NCI-H187 (cell line): ENCODE measurements at places on chromosomes 5 and 9.

DNA sequence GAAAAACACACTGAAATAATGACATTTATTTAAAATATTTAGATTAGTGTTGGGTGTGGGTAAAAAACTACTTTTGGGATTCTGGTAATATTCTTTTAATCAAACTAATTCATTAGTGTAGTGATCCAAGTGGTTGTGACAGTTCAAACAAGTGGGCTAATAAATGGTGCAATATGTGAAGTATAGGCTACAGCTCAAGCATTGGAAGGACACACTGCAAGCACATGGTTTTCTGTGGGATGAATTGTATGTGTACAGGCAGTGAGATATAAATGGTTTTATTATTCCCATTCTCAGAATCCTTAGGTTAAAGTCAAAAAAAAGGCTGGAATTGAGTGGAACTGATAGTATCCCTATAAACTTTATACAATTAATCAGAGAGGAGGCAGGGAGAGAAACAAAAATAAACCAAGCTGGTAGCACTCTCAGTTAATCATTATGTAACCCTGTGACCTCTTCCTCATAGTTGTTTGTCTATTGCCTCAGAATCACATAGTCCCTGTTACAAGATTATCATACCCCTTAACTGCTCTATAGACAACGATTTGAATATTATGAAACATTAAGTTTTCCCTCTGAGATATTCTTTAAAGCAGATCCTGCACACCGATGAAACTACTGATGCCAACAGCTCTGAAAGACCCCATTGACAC, 1755.4 kb upstream of the ACO1 start:
- DNase-seq, result no peak

DNA sequence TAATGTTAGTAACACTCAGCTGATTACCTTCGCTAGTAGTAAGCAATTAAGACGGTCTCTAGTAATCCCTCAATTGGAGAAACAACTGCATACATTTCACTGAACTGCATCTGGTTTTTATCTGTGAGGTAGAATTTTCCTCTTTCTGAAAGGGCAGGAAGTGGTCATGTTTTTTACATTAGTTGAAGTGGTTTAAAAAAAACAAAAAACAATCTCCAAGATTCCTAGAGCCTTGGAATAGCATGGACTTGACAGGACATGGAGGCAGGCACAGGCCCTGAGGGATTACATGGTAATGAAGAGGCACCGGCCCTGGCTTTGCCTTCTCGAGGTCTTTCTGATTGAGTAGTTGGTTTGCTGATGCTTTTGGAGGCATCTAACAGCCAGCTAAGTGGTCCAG, 25.8 kb downstream of the THBS4 start:
- no peak for DNase-seq

DNA sequence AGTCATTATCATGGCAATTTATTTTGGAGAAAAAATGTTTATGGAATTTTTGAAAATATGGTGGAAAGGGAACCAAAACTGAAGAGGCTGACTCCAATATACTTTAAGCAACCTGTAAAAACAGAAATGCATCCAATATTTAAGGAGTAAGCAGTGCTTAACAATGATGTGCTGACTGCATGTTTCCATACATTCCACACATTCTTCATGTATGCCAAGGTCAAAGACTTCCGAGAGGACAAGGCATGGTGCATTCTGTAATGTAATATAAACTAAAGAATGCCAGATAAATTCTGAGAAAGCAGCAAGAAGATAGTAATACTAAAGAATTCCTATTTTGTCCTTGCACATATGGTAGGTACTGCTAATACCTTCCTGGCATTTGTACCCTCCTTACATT, 2015.9 kb upstream of the CDH9 start:
- no peak for DNase-seq

- no peak for DNase-seq
These were observed 562.4 kb upstream of the CLINT1 start for GRCh38 chr5:158421319-158421718.

GRCh38 chr9:33988219-33988890, 60.3 kb downstream of the UBAP2 start:
- no peak for DNase-seq

DNA sequence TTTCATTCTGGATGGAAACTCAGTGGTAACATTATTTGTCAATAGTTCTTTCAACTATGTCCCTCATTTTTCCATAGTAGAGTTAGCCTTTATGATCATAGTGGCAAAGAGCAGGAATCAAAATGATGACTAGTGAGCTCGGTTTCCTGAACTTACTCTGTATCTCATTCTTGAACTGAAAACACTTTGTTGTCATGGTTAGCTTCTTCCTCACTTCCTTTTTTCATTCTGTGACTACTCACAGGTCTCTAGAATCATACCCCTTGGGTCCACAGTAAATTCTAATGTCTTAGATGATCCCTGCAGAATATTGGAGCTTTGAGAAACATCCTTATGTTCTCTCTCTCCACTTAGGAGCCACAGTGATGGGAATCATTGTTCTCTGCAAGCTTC, 29.4 kb upstream of the RECK start:
- DNase-seq, result no peak

DNA sequence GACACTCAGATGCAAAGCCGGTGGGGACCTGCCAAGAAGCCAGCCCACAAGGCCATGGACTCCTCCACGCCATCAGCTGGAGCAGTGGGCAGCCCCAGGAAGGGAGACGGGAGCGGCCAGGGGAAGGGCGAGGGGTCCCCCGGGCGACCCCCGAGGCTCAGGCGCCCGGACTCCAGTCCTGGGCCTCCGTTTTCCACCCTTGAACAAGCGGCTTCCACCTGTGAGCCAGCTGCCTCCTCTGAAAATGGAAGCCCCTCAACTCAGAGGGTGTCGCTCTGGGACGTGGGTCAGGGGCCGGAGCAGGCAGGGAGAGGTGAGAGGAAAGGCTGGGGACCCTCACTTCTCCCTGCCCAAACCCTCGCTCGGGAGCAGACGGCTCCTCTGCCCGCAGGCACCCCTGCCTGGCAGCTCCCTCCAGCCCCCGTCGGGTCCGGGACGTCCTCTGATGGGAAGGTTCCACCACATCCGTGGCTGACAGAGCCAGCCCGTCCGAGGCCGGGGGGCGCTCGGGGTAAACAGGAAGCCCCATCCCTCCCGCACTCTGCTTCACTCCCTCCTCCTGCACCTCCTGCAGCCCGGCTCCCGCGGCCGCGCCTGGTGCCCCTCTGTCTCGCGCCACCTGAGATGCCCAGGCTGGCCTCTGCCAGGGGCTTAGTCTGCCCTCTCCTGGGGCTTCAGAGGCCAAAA, 3.7 kb upstream of the EGFL7 start:
- DNase-seq, result no peak

GRCh38 chr9:91028166-91028827, 226.7 kb downstream of the SYK start:
- no peak for DNase-seq

- DNase-seq, result no peak
These were observed 93.7 kb downstream of the AK8 start for GRCh38 chr9:132784286-132784830.

DNA sequence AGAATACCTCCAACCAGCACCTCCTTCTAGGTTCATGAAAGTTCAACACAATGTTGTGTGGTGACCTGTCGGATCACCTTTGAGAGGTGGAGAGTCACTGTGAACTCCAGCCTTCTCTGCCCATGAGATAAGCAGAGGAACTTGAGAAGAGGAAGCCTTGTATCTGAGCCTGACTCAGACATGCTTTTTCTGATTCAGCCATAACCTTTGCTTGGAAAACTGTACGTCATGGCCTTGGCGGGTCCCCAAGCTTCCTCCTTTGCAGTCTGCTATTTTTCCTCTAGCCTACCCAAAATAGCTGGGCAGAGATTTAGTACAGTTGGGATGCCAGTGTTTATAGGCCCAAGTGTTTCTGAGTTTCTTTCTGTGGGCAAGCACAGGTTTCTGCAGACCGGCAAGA, 274.7 kb downstream of the CETN3 start:
- DNase-seq, result no peak

- DNase-seq, result no peak
These were observed 142.9 kb downstream of the LPAR1 start for GRCh38 chr9:110895147-110895905.

- DNase-seq, result no peak
These were observed 4.5 kb upstream of the POU4F3 start for GRCh38 chr5:146334074-146334533.

DNA sequence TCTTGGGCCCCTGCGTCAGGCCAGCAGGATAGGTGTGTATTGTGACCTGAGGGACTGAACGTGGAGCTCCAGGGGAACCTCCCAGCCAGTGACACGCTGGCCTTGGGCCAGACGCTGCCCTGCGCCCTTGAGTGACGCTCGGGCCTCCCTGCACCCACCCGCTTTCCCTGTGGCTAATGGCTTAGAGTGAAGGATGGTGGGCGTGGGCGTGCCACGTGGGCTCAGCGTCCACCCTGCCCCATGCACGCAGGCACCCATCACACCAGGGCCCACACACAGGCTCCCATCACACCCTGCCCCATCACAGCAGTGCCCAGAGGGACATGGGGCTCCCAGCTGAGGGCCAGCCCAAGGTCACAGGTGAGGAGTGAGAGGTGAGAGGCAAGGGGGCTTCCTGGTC, 5.1 kb upstream of the FUT7 start:
- DNase-seq, result no peak

- DNase-seq, result no peak
These were observed 179.2 kb downstream of the HSD17B3 start for GRCh38 chr9:96122751-96123150.

- DNase-seq, result no peak
These were observed 12.1 kb upstream of the TLE4 start for GRCh38 chr9:79559495-79560181.

DNA sequence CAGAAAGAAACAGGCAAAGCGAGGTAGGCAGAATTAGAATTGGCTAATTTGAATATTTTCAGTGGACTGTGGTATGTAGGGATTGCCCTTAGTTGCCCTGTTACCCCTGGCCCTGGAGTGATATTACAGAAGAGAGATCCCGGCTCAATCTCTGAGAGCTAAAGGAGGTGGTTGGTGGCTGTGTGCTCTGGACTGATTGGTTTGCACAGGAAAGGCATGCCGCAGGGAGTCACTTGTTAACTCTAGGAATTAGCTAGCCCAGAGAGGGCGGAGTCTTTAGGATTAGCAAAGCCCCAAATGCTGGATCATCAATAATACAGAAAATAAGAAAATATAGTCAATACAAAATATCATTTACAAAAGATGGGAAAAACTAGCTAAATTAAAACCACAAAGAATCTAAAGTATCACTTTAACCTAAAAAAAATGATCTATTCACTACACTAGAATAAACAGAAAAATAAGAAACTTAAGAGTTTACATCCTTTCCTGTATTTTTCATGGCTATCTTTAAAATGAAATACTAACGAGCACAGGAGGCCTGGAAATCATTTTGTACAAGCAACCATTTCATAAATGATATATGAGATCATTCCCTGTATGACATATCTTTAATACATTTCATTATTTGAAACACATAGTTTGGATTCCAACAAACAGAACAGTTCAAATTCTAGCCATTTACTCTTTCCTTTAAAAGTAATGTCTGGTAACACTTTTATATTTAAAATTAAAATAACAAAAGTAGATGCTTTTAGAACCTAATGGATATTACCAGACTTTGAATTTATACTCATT, 71.1 kb downstream of the GNAQ start:
- DNase-seq, result no peak

DNA sequence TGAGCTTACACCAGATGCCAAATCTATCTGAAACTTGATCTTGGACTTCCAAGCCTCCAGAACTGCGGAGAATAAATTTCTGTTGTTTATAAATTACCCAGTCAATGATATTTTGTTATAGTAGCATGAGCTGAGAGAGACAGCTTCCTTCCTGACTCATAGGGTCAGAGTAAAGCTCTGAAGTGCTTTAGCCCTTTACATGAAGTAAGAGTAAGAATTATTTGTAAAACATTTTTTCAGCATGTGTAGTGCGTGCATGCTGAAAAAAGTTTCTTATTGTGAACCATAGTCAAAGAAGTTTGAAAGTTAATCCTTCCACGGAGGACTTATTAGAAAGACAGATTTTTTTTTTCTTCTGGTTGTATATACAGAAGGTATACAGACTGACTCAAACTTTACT, 172.4 kb downstream of the DMRT2 start:
- no peak for DNase-seq

GRCh38 chr9:124725068-124725452, 46.1 kb downstream of the NR6A1 start:
- DNase-seq, result no peak

DNA sequence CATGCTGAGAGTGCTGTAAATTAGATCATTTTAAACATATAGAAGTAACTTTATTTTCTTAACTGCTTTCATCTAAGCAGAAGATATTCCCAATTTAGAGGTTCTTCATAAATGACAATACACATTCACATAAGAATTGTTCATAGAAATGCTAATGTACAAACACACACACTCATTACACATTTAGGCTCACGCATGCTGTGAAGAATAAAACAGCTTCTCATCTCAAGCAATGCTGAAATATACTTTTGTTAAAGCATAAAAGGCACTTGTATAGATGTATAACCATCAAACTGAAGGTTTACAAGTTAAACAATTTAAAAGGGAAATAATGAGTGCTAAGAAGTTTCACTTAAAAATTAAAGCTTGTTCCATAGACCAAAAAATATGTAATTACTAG, 18.1 kb upstream of the FTMT start:
- no peak for DNase-seq
